ENCODE measurements at places on chromosomes 5 and 9. TPM values are rescaled to one million over a fixed set of nuclear protein-coding genes. Genes with fewer than 3 reads are reported as not detected.

COL23A1 gene
- total RNA-seq = 0.05 TPM

TEX48 gene
- total RNA-seq = not detected

CDH9 gene
- 0.10 TPM for total RNA-seq

DBH gene
- total RNA-seq = not detected

GRCh38 chr9:112774006-112774996 is 23.7 kb downstream of the SNX30 start:
- H3K36me3 ChIP-seq = no peaks in the 10 kb centered on the region
- no peak overlapping the region for H3K27ac ChIP-seq
- no peaks in the 10 kb centered on the region for H3K27me3 ChIP-seq
- H3K4me1 ChIP-seq = no peaks in the 10 kb centered on the region

- no peak for DNase-seq
- no peak overlapping the region for H3K27ac ChIP-seq
- H3K4me1 ChIP-seq = no peaks in the 10 kb centered on the region
Measured at GRCh38 chr5:76388236-76388635, 14.8 kb upstream of the IQGAP2 start.

- no peak overlapping the region for H3K27ac ChIP-seq
- no peak overlapping the region for H3K4me3 ChIP-seq
- no peak for DNase-seq
- no peaks in the 10 kb centered on the region for H3K27me3 ChIP-seq
- H3K36me3 ChIP-seq = no peaks in the 10 kb centered on the region
Measured at GRCh38 chr5:29054694-29055093, 2016.3 kb upstream of the CDH9 start.

GRCh38 chr9:116471093-116471906 is 215.8 kb upstream of the TRIM32 start:
- no peaks in the 10 kb centered on the region for H3K36me3 ChIP-seq
- no peak for DNase-seq

DNA sequence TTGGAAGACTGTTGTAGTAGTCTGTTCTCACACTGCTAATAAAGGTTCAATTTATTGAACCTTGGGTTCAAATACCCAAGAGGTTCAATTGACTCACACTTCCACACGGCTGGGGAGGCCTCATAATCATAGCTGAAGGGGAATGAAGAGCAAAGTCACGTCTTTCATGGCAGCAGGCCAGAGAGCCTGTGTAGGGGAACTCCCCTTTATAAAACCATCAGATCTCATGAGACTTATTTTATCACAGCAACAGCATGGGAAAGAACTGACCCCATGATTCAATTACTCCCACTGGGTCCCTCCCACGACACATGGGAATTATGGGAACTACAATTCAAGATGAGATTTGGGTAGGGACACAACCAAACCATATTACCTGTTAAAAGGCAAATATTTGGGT is 268.2 kb downstream of the TMEM167A start:
- no peak for DNase-seq
- no peaks in the 10 kb centered on the region for H3K36me3 ChIP-seq
- no peak overlapping the region for H3K4me3 ChIP-seq
- H3K27ac ChIP-seq = no peak overlapping the region
- H3K4me1 ChIP-seq = no peaks in the 10 kb centered on the region

GRCh38 chr5:74510476-74511075 is 130.0 kb downstream of the ENC1 start:
- no peak overlapping the region for H3K27ac ChIP-seq
- no peak for DNase-seq
- no peaks in the 10 kb centered on the region for H3K27me3 ChIP-seq
- H3K4me3 ChIP-seq = no peak overlapping the region
- no peaks in the 10 kb centered on the region for H3K4me1 ChIP-seq

- peak overlapping the region; percentile 80 for H3K27ac ChIP-seq
- peaks cover 4% of the 10 kb centered on the region for H3K4me1 ChIP-seq
- H3K36me3 ChIP-seq = no peaks in the 10 kb centered on the region
- no peak for DNase-seq
Measured at GRCh38 chr5:92836855-92837755, 743.9 kb downstream of the NR2F1-AS1 start.

DNA sequence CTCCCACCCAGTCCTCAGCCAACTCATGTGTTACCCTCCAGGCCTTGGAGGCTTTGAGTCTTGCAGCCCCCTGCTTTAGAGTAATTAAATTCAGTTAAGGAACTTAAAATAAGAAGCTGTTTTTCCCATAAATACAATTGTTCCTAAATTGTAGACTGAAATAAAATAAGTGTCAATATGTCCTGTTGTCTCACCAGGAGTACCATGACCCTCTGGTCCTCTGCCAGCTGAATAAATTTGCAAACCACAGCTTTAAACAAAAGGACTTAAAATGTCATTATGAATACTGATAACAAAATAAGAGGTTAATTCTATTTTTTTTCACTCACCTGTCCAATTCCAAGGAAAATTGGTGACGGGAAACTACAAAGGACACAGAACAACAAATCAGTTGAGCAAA is 15.6 kb downstream of the SLC35D2 start:
- H3K4me1 ChIP-seq = no peaks in the 10 kb centered on the region
- H3K4me3 ChIP-seq = no peak overlapping the region
- H3K36me3 ChIP-seq = no peaks in the 10 kb centered on the region

GRCh38 chr9:114757984-114758383 is 47.9 kb downstream of the TNFSF15 start:
- H3K4me1 ChIP-seq = no peaks in the 10 kb centered on the region
- H3K27ac ChIP-seq = no peak overlapping the region
- DNase-seq = no peak
- no peaks in the 10 kb centered on the region for H3K36me3 ChIP-seq

Data from Panc1 (cell line).